ENCODE measurements at places on chromosomes 2 and 18.

DNA sequence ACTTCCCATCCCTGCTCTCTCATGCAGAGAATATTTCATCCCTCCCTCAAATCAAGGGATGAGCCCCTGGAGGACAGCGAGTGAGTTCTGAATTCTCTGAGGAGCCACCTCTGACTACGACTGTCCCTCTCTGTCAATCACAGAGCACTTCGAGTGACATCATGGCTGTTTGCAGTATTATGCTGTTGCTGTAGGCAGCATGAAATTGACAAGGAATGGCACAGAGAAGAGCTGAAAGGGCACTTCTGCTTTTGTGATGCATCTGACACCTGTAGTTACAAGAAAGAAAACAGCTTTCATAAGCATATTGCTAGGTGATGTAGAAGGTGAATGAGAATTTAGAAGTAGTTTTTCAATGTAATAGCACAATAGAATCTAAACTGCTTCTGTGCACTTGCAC, 166.9 kb downstream of the ARHGAP15 start:
- no peak for DNase-seq

GRCh38 chr18:60471652-60472051, 99.1 kb upstream of the MC4R start:
- no peak for DNase-seq

DNA sequence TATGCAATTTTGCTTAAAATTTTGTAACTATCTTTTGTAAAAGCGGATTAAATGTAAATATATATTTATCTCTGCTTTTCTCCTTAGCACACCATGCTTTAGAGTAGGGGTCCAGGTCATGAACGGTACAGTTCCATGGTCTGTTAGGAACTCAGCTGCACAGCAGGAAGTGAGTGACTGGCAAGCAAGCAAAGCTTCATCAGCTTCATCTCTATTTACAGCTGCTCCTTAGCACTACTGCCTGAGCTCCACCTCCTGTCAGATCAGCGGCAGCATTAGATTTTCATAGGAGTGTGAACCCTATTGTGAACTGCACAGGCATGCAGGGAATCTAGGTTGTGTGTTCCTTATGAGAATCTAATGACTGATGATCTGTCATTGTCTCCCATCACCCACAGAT, 959.0 kb upstream of the SLC39A10 start:
- DNase-seq = no peak

GRCh38 chr2:226423498-226423960, 376.1 kb downstream of the IRS1 start:
- no peak for DNase-seq

GRCh38 chr2:237350070-237350469, 63.9 kb downstream of the COL6A3 start:
- no peak for DNase-seq

DNA sequence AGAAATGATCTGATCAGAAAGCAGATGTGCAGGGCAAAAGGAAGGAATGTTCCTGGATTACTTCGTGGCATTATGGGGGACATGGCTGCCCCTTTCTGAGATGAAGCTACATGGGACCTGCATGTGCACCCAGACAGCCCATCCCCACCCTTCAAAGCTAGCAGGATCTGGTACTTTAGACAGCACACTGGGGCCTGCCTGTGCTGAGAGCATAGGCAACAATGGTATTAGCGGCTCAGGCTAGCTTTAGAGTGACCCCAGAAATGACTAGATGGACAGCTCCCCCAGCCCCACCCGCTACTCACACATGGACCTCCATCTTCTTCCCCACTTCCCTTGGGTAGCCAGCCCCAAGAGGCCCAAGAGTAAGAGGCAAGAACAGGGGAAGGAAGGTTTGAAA, 61.5 kb upstream of the NFE2L2 start:
- no peak for DNase-seq

DNA sequence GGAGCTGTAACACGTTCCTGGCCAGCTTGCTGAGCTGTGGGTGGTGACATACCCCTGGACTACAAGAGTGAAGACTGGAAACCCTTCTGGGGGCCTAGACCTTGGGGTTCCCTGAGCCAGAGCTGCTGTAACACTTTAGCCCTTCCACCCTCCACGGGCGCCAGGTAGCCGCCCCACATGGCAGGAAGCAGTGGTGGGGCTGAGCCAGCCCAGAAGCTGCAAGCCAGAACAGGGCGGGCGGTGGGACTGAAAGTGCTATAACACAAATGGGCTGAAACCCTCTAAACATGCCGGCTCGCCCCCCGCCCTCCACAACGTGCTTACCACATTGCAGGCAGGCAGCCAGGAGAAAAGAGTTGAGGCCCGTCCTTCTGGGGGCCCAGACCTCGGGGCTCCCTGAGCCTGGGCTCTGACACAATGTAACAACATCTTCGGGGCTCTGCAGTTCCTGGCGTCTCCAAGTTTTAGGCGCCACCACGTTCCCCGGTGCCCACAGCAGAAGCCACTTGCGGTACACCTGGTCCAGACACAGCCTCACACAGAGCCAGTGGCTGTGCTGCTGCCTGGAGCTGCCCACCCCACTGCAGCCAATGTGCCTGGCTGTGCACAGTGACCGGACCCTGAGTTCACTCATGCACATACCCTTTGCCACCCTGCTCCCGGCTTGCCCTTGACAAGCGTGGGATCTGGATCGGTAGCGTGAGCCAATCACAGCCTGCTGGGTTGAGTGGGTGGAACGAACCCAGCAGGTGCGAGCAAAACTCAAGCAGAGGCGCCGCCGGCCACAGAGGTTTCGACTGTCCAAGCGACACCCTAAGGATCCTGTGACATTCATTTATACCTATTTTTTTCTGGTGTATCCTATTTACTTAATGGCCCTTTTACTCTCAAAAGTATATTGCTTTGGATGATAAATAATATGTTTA, 127.4 kb upstream of the FHL2 start:
- DNase-seq = no peak

DNA sequence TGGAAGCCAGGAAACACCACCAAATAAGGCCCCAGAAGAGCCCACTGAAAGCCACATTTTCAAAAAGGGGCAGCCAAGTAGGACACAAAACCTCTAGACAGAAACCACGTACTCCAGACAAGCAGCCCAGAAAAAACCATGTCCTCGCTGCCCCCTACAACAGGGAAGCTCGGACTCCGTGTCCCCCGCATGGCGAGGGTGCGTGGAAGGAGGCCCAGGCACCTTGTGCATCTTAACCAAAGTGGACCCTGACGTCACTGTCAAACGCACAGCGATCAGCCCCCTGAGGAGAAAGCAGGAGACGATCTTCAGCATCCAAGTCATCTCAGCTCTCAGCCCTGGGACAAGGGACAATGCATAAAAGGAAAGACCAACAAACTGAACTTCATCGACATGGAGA, 168.4 kb downstream of the EIPR1 start:
- no peak for DNase-seq

GRCh38 chr2:241809383-241810306, 652 bp downstream of the NEU4 start:
- DNase-seq = peak; percentile 28

- DNase-seq = no peak
Measured at GRCh38 chr2:234128606-234129005, 78.1 kb downstream of the SPP2 start.

DNA sequence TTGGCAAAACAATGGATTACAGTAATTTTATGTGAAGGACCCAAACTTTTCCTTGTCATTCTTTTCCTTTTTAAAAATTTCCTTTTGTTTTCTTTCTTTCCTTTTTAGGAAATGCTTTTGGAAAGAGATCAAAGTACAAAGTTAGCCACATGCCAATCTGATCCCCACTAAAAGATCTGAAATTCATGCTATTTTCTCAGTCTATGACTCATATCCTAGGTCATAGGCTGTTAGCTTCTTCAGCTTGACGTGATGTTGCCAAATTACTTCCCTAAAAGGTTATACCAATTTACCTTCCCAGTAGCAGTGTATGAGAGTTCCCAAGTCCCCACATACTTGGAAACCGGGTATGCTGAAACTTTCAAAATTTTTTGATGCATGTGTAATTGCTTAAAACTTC, 355.3 kb downstream of the INSIG2 start:
- no peak for DNase-seq

- no peak for DNase-seq
Measured at GRCh38 chr2:160652236-160652635, 158.6 kb upstream of the RBMS1 start.

GRCh38 chr18:61579581-61579980, 246.4 kb downstream of the CDH20 start:
- DNase-seq = no peak

DNA sequence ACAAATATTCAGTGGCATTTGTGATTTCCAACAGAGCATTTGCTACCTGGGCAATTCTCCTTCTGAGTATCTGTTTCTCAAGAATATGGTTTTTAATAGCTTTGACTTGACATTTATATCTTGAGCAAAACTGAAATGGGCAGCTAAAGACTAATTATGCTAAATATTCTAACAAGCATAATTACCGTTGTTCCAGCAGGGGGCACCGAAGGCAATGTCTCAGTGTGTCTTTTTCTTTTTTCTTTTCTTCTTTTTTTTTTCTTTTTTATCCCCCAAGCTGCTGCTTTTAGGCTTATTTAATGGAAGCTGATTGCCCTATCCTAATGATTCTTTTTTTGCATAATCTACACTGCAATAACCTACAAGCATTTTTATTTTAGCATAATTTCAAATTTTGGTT, 138.9 kb upstream of the NABP1 start:
- no peak for DNase-seq

GRCh38 chr18:21930177-21930576, 189.6 kb downstream of the MIB1 start:
- no peak for DNase-seq

DNA sequence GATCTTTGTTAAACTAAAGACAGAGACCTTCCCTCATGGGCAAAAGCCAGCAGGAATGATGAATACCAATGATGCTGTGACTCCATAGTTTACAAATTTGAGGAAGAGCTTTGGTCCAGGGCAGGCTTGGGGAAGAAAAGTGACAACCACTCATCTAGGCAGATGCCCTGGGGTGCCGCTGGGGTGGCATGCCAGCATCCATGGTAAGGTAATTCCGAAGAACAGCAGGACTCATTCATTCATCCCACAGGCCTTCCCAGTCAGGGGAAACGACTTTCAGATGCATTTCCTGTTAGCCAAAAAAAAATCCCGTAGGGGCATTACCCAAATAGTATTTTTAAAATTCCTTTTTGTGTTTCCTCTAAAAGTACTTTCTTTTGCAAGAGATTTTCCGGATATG, 180.7 kb upstream of the SERPINE2 start:
- no peak for DNase-seq

- DNase-seq = no peak
Measured at GRCh38 chr2:905091-905832, 45.4 kb upstream of the SNTG2 start.

DNA sequence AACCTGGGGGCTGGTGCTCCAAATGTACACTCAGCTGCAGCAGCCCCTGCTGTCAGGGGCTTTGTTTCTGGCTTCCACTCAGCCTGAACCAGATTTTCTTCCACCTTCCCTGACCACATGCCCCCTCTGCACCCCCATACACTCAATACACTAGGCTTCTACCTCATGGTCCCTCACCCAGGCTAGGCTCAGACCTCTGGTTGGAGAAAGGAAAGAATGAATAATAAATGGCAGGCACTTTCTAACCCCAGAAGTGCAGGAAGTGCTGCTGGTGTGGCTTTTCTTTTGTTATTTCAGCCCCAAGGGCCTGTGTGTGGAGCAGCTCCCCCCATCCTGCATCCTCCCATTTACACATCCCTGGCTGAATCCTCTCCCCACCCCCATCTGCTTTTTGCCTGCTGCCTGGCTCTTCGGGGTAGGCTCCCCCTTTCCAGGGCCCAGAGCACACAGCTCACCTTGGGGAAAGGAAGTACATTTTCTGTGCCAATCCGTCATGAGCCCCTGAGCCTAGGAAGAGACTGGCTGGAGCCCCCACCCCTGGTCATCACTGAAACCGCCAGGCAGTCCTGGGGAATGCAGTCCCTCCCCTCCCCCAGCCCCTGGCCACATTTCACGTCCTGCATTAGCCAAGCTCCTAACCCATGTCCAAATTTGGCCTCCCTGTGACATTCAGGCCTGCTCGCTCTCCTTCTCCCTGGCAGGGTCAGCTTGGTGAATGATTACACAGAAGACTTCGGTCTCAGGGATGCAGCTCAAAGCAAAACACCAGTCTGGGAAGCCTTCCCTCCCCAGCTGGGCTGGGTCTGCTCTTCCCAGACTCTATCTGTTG, 2.6 kb downstream of the DYSF start:
- DNase-seq = no peak

GRCh38 chr2:73844087-73844486, 15.3 kb downstream of the STAMBP start:
- no peak for DNase-seq

DNA sequence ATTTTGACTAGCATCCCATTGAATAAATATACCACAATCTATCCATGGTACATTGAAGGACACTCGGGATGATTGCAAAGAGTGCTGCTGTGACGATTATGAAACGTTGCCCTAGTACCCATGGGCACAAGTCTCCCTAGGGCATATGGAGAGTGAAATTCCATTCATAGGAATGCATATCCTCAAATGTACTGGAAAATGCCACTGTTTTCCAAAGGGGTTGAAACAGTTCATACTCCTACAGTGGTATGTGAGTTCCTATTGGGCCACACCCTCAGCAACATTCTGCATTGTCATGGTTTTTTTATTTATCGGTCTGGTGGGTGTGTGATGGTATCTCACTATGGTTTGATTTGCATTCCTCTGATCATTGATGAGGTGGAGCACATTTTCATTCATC, 130.6 kb downstream of the TWIST2 start:
- no peak for DNase-seq
